ENCODE measurements at places on chromosomes 3 and 15. TPM values are rescaled to one million over a fixed set of nuclear protein-coding genes. Genes with fewer than 3 reads are reported as not detected.

GRCh38 chr3:113330742-113331141, 110.6 kb downstream of the CFAP44 start:
- no peak for DNase-seq

TMIE gene
- not detected for total RNA-seq

MCCC1 gene
- total RNA-seq: 16.5 TPM

DNA sequence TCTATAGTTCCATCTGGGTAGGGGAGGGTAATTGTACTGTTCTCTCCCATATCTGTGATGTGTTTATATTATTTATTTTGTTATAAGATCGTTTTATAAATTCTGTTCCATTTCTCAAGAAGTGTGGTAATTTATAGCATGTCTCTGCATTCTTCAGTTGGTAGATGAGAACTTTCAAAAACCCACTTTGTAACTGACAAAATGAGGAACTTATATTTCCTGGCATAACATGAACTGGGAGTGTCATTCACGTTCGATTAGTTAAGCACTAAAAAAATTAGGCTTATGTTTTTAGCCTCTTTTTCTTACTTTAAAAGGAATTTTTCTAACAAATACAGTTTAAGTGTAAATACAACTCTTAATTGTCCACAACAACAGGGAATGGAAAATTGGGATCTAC, 230.8 kb downstream of the CGGBP1 start:
- no peak for DNase-seq

DNA sequence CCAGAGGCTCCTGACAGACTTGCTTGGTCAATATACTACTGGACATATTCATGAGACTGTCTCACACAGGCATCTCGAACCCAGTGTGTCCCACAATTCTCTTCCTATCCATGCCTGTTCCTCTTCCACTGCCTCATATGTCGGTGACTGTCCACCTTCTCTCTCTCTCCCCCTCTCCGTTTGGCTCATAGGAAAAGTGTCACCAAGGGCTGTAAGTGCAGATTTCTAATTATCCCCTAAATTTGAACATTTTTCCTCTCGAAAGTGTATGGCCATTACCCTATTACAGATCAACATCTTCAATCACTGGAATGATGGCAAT, 22.5 kb upstream of the MUC20 start:
- no peak for DNase-seq

DNA sequence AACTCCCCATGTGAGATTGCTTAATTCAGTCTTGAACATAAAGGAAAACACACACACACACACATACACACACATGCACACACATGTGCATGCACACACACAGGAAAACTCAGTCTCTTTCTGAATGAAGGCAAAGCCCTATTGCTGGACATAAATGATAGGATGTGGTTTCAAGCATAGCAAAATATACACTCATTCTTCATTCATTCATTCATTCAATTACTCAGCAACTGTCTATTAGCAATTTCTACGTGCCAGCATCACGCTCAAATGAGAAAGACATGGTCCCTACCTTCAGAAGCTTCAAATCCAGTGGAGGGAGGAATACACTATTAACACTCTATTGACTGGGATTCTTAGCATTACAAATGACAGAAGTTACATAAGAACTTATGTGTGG, 41.8 kb upstream of the UBE2E2 start:
- no peak for DNase-seq

VWA5B2 gene
- total RNA-seq: not detected

DNA sequence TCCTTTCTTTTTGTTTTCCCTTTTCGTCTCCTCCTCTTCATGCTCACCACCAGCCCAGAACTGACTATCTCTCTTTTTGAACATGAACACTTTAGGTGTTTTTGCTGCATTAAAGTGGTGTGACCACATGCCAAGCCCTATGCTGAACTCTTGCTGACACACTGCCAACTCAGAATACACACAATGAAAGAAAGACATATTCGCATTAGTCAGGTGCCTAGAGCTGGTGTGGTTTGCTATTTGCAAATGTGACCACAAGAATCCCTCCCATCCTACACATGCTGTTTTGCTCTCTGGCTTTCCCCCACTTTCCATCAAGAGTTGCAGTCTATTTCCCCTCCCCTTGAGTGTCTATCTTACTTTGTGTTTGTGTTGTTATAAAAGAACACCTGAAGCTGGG, 967.8 kb upstream of the CFAP20DC start:
- no peak for DNase-seq

GRCh38 chr15:82181371-82181770, 81.2 kb downstream of the EFL1 start:
- no peak for DNase-seq

- no peak for DNase-seq
Measured at GRCh38 chr15:71916834-71917233, 106.5 kb downstream of the NR2E3 start.

Data from HFFc6 (cell line).